Activated CD8-positive, alpha-beta memory T cell treated with anti-CD3 and anti-CD28 coated beads for 1 hour (primary cell): ENCODE measurements at places on chromosomes 1 and 21.

GRCh38 chr1:79575424-79575823 is 568.9 kb upstream of the ADGRL4 start:
- DNase-seq, result no peak

GRCh38 chr1:207070811-207071210 is 17.7 kb downstream of the PFKFB2 start:
- DNase-seq, result no peak

DNA sequence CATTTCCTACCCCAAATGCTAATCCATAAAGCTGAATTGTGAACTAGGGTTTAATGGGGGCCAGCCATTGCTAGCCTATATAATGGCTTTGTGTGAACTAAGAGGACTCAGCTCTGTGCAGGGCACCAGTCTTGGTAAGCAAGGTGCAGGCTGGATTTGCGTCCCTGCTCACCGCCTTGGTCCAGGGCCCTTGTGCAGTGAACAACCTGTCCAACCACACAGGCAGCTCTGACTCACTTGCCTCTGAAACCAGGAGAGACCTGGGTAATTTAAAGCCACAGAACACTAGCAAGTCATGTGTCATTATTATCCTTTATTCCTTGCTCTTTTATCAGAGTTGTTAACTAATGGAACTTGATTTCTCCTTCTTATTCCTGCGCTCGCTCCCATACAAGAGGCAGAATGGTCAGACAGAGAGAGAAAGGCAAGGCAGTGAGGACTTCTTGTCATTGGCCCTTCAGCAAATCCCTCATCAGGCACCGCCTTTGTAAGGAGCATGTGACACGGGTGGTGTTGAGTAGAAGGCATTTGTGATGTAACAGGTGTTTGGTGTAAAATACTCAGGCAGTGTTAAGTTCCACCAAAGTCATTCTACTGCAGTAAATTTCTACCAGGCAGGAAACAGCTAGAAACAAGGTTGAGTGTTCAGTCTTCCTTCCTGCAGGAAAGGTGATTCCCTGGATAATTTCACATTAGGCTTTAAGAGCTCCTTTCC is 67.3 kb upstream of the OLIG2 start:
- no peak for DNase-seq

GRCh38 chr1:248404024-248404423 is 1.2 kb downstream of the OR2T1 start:
- no peak for DNase-seq

GRCh38 chr1:230284891-230285290 is 141.2 kb downstream of the PGBD5 start:
- no peak for DNase-seq

DNA sequence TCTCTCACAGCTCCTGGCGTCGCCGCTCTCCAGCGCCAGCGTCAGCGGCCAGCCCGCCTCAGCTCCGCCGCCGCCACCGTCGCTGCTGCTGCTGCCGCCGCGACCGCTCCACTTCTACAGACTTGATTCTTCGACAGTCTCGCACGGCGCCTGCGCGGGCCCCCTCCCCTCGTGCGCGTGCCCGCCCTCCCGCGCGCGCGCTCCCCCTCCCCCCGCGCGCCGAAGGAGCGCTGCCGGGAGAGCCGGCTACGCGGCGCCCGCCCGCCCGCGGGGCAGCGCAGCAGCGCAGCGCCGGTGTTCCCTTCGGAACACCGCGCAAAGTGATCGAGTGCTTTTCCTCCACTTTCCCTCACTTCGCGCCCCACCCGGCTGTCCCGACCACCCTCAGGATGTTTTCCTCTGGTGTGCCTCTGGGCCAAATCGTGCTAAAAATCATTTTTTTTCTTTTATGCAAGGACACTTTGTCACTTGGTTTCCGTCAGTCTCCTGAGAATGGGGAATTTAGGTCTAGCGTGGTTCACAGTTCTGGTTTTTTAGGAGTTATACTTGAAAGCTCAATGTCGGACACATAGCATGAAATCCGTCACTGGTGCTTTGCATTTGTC is at the start of gene IRF2BP2:
IRF2BP2 (minus strand) TSS at position 118 of the 605 bp plus-strand sequence. CDS start 684 bp downstream, outside the sequence.
- peak; percentile 71 for DNase-seq

GRCh38 chr1:179296356-179297104 is 2.9 kb downstream of the SOAT1 start:
- no peak for DNase-seq

- no peak for DNase-seq
These were observed 69.6 kb downstream of the OSBPL9 start for GRCh38 chr1:51686450-51686849.
